ENCODE measurements at places on chromosomes 7 and 10.

GRCh38 chr10:26000971-26001370, 66.9 kb downstream of the MYO3A start:
- DNase-seq: no peak

DNA sequence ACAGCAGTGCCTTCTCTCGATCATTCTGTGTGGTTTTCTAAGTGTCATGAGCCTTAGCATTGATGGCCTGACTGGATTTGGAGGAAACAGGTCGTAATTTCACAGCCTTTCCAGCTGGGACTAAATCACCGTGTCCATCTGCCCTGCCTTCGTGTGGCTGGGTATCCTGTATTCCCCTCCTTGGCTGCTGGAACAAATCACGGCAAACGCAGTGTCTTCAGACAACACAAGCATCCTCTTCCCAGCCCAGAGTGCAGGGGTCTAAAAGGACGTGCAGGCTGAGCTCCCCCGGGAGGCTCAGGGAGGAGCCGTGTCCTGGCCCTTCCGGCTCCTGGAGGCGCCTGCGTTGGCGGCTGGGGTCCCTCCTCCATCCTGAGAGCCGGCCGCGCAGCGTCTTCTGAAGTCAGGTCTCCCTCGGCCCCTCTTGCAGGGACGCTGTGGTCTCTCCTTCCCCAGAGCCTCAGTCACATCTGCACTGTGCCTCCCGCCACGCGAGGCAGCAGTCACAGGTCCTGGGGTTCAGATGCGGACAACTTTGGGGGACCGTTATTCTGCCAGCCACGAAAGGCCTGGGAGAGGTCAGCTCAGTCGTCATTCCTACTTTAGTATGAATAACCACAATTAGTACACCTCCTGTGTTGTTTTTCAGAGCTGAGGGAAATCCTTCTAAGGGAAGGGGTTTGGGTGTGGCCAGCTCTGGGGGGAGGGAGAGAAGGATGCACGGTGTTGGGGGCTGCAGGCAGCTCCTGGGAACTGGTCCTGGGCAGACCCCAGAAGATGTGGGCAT, 41.1 kb downstream of the FAM20C start:
- DNase-seq: no peak

DNA sequence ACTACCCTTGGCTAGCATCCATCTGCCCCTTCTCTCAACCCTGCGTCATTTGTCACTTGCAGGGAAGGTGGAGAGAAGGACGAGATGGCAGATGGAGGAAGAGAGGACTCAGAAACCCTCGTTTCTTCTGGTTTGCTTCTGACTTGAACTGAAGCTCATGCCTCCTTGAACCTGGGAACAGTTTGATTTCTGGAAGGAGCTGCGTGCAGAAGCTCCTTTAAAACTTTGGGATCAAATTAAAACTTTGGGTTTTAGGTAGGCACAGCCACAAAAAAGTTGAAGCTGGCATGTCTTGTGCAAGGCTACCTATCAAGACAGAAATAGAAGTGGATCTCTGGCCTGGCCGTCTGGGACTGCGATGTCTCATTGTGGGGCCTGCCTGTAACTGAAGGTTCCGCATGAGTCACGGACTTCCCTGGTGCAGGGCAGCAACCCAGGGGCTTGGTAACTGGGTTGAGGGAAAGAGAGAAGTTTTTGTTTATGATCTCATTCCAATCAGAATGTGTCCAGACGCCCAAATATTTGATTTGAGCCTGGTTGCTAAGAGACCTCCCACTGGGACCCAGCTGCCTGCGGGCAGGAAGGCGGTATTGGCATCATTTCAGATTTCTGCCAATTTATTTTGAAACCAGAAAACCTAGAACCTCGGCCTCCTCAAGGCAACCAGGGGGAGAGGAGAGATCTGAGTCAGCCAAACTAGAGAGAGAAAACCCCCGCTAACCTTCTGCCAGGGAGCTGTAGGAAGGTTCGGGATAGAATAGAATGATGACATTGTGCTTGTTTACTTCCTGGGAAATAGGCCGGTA, 15.8 kb upstream of the CAMK1D start:
- peak; percentile 97 for DNase-seq

GRCh38 chr10:70480239-70480861, 1.8 kb downstream of the PALD1 start:
- no peak for DNase-seq

DNA sequence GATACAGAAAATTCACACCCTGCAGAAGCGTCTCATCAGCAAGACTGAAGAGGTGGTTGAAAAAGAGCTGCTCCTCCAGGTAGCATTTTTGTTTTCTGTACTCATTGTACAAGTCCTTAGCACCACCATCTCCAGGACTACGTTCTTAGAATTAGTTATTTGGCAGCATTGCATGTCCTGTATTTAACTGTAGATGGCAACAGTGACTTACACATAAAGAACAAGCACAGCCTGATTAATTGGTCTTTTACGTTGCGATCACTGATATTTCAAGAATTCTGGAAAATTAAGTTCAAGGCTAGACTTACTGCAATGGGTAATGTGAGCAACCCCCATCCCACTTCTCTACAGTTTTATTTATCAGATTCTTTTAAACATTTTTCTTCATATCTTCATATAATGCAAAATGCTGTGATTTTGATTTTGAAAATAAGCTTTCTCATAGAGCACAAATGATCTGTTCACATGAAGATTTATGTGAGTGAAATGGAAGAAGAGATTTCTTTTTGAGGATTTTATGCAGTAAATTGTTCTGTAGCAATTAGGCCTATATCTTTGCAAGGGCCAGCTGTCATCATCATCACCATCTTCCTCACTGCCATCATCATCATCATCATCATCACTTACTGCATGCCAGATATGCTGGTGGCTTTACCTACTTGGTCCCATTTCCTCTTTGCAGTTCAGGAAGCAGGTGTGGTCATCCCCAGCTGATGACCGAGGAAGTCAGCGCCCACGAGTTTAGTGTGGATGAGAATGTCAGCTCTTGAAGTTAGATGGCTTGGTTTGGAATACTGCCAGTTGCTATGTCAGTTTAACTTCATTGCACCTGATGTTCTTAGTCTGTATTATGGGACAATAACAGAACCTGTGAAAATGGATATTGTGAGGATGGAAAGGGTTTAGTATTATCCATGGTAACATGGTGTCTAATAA, 53.4 kb downstream of the CFAP58 start:
- DNase-seq: peak; percentile 67

DNA sequence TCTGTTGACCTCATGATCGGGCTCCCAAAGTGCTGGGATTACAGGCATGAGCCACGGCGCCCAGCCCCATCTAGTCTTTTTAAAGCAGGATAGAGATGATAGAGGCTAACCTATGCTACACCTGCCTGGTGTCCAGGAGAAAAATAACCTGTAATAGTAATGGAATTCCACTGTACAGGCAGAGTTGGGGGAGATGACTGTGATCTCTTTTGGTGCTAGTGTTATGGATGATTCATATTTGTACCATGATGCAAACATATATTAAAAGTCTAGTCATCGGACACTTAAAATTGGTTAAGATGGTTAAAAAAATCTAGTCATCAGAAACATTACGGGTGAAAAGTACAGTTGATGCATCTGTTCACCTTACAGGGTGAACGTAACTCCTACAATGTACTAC, 6.1 kb upstream of the SAR1A start:
- DNase-seq: peak; percentile 23

All from epithelial cell of esophagus (primary cell).